ENCODE measurements at places on chromosomes 6 and 20. TPM values are rescaled to one million over a fixed set of nuclear protein-coding genes. Genes with fewer than 3 reads are reported as not detected.

PRDM1 gene
- 30.8 TPM for total RNA-seq

RHAG gene
- not detected for total RNA-seq

ENPP5 gene
- total RNA-seq: 0.23 TPM

HTR1E gene
- total RNA-seq: not detected

HAO1 gene
- not detected for total RNA-seq

TLDC2 gene
- total RNA-seq: not detected

TM9SF4 gene
- 36.8 TPM for total RNA-seq

ASIP gene
- total RNA-seq: not detected

CTNNBL1 gene
- total RNA-seq: 81.8 TPM

OR2J3 gene
- total RNA-seq: not detected

GTSF1L gene
- total RNA-seq: not detected

RWDD2A gene
- total RNA-seq: 1.6 TPM

CPXM1 gene
- not detected for total RNA-seq

SPTLC3 gene
- 1.1 TPM for total RNA-seq

GJA1 gene
- not detected for total RNA-seq

TINAG gene
- total RNA-seq: not detected

SLC22A16 gene
- not detected for total RNA-seq

TREM1 gene
- total RNA-seq: 0.40 TPM
